ENCODE measurements at places on chromosomes 13 and 19.

DNA sequence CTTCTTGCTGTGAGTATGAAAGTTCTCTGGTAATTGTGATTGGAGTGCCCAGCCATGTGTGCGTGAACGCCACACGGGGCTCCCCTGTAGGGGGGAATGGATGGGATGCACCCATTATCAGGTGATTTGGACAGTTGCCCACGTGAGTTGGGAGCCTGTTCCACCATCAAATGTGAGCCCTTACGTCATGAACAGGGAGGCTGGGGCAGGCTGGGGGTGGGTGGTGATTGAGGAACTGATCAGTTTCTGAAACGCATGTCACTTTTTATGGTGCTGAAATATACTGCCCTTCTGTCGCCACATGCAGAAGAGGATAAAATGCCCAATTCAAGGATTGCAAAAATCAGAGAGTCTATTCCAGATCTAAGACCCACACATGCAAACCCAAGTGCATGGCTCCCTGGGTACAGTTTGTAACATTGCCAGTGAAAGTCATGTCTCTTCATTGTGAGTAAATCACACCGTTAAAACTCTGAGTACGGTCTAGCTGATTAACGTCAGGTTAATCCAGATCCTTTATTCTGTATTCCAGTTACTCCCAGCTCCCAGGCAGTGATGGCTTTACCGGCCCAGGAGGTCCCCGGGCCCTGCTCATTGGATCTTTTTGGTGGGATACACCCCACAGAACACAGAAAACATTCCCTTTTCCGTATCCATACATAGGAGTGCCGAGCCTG, 90.2 kb downstream of the RAB20 start:
- DNase-seq = no peak

- no peak for DNase-seq
These were observed 340.6 kb upstream of the KLHL1 start for GRCh38 chr13:70448820-70449219.

DNA sequence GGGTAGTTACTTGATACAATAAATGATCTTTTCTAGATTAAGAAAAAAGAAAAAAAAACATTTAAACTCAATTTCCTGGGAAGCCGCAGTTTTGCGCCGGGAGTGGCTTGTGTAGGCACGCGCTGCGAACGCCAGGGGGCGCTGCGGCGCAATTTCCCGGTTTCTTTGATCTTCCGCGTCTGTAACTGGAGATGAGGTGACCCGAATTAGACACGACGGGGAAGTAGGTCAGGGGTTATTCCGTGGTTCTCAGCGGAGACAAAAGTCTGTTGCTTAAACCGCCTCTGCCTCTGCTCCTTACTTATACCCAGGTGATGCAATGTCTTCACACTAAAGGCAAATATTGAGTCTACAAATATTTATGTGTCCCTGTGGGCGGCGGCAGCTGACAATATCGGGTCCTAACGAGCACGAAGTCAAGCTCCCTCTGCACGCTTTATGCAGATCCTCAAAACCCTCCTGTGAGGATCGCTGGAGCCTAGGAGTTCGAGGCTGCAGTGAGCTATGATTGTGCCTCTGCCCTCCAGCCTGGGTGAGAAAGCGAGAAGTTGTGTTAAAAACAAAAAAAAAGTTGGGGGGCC, 15.2 kb downstream of the STXBP2 start:
- peak; percentile 57 for DNase-seq

GRCh38 chr13:110446575-110446890, 115.0 kb downstream of the RAB20 start:
- DNase-seq = no peak

- DNase-seq = no peak
These were observed 29.1 kb downstream of the CEBPG start for GRCh38 chr19:33402421-33403220.

DNA sequence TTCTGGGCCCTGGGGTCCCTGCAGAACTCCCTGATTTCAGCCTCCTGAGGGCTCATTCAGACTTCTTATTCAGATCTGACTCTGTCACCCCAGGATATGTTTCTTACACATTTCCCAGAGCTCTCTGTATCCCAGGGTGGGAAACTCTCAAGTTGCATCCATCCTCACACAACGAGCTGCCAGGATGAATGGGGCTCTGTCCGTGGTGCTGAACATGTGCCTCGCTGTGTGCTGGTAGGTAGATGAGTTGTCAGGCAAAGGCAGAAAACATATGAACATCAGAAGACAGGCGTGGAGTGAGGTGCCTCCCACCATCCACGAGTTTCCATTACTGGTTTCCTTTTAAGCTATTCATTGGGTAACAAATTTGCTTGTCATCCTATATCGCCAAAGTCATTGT, 11.4 kb upstream of the IGFL1 start:
- DNase-seq = no peak

GRCh38 chr13:73240193-73240592, 181.4 kb downstream of the KLF5 start:
- no peak for DNase-seq

- DNase-seq = no peak
These were observed 52.1 kb downstream of the SIAH3 start for GRCh38 chr13:45799451-45799850.

DNA sequence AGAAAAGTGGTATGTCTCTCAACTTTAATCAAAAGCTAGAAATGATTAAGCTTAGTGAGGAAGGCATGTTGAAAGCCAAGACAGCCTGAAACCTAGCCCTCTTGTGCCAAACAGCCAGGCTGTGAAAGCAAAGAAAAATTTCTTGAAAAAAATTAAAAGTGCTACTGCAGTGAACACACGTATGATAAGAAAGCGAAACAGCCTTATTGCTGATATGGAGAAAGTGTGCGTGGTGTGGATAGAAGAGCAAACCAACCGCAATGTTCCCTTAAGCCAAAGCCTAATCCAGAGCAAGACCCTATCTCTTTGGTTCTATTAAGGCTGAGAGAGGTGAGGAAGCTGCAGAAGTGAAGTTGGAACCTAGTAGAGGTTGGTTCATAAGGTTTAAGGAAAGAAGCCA, 96.4 kb downstream of the ZDHHC20 start:
- DNase-seq = no peak

- DNase-seq = no peak
These were observed 48.3 kb downstream of the DNM2 start for GRCh38 chr19:10766049-10766623.

DNA sequence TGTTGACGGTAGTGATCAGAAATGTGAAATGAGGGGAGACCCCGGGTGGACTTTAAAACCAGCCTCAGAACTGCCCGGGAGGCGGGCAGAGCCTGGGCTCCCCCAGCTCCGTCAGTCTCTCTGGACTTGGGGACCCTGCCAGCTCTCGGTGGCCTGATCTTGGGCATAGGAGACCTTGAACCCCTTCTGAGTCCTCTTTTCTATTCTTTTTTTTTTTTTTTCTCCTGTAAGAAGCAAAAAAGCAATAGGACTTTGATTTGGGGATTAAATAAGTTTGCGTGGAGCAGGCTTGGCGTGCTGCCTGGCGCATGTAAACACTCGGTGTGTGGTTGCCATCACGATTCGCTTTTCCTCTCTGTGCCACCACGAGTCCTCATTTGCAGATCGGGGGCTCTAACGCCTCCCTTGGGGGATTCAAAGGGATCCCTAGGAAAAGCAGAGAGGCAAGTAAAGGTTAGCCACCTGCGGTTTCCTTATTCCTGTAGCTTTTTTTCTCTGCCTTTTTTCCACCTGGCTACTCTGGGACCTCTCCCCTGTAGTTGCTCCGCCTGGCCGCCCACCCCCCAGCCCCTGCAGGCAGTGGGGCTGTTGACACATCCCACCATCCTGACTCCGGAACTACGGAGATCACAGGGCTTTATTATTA, 1.3 kb downstream of the SAFB start:
- peak; percentile 15 for DNase-seq

DNA sequence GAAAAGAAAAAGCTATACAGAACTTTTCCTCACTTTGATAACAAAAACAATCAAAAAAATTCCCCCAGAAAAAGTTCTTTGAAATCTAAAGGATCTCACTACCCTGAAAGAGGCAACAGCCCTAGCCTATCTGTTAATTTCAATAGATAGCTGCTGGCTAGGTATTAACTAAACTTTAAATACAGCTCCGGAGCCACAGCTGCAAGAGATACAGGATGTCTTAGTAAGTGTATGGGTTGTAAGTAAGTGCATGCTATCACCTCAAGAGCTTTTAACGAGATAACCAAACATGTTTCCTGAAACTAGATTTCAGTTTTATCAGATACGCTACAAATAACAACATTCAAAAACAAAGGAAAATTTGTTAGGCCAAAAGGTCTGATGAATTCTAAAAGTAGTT, 148.4 kb downstream of the KLF12 start:
- DNase-seq = no peak

DNA sequence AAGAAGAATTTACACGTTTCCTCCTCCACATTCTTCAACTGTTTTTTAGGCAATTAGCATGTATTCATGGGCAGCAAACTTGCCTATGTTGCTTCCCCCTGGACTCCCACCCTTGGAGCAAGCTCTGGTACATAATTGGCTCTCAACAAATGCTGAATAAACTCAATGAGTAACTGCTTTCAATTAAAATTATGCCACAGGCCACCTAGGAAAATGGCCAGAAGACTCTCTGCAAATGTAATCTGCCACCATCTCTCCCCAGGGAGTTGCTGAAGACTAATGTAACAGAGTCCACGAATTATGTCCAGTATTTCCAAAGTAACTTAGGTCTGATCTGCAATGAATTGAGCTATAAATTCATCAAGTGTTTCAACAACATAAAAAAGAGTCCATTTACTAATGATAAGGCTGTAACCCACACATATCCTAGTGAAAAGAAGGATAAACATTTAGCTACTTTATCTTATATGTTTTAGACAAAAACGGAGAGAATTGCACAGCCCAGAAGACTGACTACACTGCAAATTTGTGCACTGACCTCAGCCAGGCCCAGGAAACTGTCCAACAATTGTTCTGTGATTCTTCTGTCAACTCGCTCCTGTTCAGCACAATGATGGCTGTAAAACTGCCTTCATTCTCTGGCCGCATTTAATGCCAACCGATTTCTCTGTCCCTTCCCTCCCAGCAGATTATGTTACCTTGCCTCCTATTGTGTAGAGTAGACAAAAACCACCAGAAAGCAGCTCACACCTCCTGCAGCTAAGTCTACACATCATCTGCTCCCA, 808.6 kb upstream of the ARGLU1 start:
- no peak for DNase-seq

GRCh38 chr13:31267126-31267784, 67.5 kb downstream of the B3GLCT start:
- no peak for DNase-seq

GRCh38 chr19:1799695-1800342, 12.3 kb downstream of the ATP8B3 start:
- no peak for DNase-seq

GRCh38 chr13:111043575-111043982, 71.5 kb upstream of the ARHGEF7 start:
- peak; percentile 82 for DNase-seq

DNA sequence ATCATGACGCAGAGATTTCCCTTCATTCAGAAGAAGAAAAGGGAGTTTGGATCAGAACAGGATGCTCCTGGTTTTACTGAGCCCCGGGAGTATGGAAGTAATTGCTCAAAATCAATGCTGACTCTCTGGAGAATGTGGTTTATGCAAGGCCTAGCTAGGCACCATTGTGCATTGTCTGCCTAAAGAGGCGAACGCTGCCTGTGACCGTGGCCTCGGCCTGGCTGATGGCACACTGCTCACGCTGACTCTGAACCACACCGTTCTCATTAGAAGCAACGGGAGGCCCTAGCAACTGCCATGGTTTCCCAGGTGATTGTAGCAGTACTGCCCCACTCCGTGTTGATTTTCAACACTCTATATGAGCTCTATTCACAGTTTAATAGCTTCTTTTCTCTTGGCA, 41.7 kb upstream of the UBL3 start:
- no peak for DNase-seq

- no peak for DNase-seq
These were observed 742 bp downstream of the NALCN start for GRCh38 chr13:101415358-101416174.

DNA sequence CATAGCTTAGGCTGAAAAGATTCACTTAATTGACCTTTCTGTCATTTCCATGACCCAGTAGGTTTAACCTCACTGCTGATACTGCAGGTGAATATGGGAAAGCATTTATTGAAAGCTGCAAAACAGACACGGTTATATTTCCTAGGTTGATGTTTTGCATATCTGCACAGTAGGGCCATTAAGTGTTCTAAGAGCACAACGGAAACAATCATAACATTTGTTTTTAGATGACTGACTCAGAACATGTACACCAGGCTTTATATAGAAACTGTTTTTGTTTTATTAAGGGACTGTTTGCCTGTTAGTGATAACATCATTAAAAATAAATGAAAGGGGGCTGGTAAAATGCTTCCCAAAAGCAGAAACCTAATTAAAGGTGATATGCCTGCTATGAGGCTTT, 367.8 kb downstream of the DACH1 start:
- DNase-seq = no peak

DNA sequence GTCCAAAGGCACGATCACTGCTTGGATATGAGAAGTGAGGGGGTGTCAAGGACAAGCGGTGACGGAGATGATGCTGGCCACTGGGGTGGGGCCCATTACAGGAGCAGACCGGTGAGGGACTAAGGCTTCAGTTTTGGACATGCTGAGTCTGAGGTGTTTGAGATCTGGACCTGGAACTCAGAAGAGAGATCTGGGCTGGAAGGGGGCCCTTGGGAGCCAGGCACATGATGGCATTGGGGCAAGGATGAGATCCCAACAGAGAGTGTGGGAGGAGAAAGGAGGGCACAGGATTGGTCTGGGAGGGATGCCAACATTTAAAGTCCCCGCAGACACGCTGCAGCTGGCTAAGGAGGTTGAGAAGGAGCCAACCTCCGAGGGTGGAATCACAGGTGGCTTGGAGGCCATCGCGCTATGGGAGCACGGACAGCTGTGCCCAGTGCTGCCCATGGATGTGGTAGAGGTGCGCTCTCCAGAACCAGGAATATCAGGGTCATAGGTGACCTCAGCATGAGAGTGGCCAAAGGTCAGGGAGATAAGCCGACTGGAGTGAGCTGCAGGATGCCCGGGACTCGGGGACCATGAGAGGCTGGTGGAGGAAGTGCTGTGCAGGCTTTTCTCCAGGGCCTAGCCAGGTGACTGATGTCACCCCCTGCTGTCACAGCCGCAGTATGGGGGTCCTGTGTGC, 21.8 kb downstream of the DHRS12 start:
- DNase-seq = no peak

GRCh38 chr19:46726971-46727501, 10.1 kb upstream of the PRKD2 start:
- no peak for DNase-seq

Measured in HT1080 (cell line).